C1 segment of cervical spinal cord (tissue), 14 donors: ENCODE measurements at places on chromosomes 12 and 14.

- DNase-seq: no peak
Observed at GRCh38 chr12:44286821-44287505, 451.1 kb downstream of the TMEM117 start.

DNA sequence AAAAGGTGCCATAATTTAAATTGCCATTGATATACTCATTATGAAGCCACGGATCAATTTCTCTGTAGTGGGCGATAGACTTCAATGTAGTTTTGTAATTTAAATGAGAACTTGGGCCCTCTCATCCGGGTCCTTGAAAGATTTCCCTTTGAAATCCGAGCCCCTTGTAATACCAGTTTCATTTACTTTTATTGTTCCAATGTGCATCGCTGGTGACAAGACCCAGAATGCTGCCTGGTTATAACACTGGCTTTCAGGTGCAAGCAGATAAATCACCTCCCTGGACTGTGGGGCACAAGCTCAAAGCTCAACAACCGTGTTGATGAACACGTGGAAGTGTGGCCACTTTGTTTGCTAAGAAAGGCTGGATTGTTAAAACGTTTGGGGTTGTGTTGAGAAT is 68.9 kb upstream of the FZD10 start:
- DNase-seq: no peak

DNA sequence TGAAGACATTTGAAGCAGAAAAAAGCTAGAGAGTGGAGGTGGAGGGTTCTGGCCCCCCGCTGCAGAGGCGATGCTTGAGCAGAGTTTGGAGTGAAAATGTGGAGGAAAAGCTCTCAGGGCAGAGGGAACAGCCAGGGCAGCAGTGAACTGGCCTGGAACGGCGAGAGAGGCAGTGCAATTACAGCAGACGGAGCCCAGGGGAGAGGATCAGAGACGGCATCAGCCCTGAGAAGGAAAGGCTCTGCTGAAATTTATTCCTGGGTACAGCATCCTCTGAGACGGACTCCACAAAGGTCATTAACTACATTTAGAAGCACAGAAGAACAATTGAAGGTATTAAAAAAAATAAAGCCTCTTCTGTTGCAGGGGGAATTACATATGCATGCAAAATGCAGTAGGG is 14.2 kb downstream of the STON2 start:
- DNase-seq: no peak

DNA sequence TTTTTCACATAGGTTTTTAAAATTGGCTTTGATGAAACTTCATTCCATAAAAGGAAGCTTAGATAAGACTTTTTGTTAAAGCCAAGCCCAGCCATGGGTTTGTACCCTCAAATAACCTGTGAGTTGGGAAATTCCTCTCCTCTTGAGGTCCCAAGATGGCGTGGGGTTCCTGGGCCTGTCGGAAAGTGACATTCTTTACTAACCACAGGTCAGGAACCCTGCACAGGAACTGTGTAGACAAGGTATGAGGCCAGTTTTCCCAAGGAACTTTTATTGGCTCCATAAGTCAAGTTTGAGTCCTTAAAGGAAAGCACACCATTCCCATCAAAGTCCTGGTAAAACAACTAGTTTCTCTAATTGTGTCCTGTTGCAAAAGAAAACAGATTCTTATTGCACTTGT is 65.0 kb upstream of the AMN start:
- DNase-seq: no peak

GRCh38 chr14:66649498-66649897 is 141.6 kb downstream of the GPHN start:
- no peak for DNase-seq

DNA sequence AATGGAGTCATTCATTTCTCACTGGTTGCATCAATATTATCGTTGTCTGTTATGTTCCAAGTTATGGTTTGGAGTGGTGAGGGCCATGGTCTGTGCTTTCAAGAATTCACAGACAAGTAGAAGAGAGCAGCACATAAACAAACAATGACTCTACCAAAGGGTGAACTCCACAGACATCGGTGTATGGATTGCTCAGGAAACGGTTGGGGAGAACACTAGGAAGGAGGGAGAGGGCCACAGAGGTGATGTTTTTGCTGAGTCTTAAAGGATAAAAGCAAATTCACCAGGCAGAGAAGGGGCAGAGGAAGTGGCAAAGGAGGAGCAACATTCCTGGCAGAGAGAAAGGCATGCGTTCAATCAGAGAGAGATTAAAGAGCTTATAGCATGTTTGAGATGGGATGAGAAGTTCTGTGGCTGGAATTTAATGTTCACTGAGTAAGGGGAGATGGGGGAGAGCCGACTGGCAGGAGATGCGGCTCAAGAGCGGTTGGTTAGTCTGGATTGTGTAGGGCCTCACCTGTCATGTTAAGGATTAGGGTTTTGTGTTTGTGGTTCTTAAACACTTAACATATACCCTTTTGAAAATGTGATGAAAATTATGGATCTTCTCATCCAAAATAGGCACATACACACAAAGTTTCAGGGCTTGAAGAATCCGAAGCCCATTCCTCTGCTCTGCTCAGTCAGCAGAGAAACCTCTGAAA is 42.3 kb upstream of the FRMD6 start:
- no peak for DNase-seq

- DNase-seq: no peak
Observed at GRCh38 chr14:100825713-100826331, at the start of gene MEG3. Gene MEG3 (plus strand): TSS chr14:100826118.

GRCh38 chr14:64202716-64203115 is 91.5 kb downstream of the ESR2 start:
- DNase-seq: no peak

- DNase-seq: no peak
Observed at GRCh38 chr14:59282378-59282765, 93.9 kb downstream of the DAAM1 start.

DNA sequence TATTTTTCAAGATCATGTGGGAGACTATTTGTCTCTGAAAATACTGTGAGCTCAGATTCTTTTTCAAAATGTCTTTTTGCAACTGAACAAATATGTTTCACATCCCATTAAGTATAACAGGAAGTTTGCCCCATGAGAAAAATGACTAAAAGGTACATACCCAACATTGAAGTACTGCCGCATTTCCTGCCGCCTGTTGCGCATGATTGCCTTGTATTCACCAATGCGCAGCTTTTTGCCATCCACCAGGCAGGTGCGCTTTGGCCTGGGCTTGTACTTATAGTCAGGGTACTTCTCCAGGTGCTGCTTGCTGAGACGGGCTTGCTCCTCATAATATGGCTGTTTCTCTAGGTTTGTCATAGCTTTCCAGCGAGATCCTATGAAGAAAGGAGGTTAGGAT is 413.2 kb downstream of the SOX5 start:
- DNase-seq: no peak

DNA sequence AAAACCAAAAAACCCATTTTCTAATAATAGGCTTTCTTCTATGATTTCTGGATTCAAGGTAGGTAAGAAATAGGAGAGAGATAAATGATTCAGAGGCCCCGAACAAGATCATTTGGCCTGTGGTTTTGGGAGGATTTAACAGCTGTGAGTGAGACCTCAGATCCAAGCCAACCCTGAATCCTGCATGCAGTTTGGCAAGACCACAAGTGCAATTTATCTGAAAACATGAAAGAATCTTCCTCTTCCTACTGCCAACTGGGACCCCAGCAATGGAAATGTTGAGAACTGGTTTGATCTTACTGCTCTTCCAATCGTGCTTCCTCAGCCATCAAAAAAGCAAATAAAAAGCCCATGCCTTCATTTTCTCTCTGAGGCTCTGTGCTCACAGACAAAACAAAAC is 519.7 kb upstream of the TBX3 start:
- no peak for DNase-seq

DNA sequence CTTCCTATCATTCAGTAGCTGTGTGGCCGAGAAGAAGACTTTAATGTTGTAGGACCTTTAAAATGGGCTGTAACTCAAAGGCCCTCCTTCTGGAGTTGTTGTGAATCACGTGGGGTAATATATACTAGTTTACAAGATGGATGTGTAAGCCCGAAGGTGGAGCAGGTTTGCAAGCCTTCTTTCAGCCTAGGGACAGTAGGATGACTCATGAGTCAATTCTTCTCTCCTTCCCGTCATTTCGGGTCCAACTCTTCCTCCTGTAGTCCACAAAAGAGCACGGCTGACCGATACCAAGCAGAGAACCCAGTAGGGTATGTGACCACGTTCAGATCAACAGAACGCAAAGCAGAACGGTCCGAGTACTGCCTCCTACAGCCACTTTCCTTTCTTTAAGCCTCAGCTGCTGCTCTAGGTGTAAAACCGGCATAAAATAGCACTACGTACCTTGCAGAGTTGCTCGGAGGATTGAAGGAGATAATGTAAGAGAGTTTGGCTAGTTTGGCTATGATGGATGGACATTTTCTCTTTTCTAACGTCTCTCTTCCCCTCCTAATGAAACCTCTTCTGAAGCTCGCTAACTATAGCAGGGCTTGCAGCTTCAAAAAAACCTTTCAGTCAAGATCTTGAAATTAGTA is 1.3 kb upstream of the RASSF3 start:
- DNase-seq: no peak

- DNase-seq: no peak
Observed at GRCh38 chr14:76829013-76829365, 2.8 kb downstream of the LRRC74A start.

- DNase-seq: no peak
Observed at GRCh38 chr12:11577658-11578260, 71.7 kb upstream of the ETV6 start.

GRCh38 chr14:64612021-64612380 is 62.2 kb downstream of the PPP1R36 start:
- DNase-seq: no peak

DNA sequence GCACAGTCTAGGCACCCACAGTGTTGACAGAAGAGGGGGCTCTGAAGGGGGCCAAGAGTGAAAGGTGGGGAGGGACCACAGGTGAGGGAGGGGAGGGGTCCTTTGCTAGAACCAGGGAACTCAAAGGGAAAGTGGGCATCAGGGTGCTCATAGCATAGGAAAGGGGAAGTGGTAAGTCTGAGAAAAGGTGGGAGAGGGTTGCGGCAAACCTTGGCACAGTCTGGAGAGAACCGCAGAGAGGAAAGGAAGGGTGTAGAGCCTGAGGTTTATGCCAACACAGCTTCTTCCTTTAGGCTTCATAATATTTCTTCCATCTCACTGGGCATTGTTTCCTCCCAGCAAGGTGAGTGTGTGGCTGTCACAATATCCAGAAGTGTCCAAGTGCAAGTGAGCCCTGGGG is 11.5 kb upstream of the PLEK2 start:
- DNase-seq: no peak
